Amniotic stem cell (primary cell): ENCODE measurements at places on chromosomes 5 and 9.

DNA sequence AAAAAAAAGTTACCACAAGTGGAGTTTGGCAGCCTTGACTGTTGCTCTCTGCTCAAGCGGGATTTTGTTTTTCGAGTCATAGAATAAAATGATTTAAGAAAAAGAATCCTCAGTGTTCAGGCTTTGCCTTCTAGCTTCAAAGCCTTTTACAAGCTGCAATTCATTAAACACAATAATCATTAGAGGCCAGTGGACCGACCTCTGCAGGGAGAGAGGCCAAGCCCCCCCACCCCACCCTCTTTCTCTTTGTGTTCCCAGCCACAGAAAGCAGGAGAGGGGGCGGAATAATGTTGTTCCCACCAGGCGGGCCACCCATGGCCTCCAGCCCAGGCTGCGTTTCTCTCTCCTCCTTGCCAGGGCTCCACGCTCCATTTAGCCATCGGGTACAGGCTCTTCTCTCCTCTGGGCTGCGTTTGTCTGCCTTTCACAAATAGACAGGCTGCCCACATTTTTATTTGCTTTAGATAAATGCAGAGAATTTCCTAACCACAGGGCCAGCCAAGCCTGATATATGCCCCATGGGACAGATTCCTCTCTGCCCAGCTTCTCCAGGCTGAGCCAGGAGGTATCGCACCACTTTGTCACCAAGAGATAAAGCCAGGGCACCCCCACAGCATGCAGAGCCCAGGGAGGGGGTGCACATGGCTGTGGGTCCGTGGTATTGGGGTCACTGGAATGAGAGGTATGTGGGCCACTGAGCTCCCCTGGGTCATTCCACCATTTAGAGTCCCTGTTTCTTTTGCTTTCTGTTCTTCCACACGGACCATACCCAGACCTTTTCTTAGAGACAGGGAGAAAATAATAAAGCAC, 318.8 kb downstream of the PIK3R1 start:
- no peak for DNase-seq

GRCh38 chr5:20128343-20128742, 140.3 kb upstream of the CDH18 start:
- no peak for DNase-seq

- no peak for DNase-seq
Observed at GRCh38 chr5:10989577-10990263, 228.7 kb upstream of the DAP start.

DNA sequence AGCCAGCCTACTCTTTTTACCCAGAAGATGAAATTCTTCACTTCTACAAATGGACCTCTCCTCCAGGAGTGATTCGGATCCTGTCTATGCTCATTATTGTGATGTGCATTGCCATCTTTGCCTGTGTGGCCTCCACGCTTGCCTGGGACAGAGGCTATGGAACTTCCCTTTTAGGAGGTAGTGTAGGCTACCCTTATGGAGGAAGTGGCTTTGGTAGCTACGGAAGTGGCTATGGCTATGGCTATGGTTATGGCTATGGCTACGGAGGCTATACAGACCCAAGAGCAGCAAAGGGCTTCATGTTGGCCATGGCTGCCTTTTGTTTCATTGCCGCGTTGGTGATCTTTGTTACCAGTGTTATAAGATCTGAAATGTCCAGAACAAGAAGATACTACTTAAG, 16.6 kb downstream of the OCLN start:
- DNase-seq: no peak

- DNase-seq: no peak
Observed at GRCh38 chr9:92608241-92608908, 61.6 kb downstream of the IPPK start.

DNA sequence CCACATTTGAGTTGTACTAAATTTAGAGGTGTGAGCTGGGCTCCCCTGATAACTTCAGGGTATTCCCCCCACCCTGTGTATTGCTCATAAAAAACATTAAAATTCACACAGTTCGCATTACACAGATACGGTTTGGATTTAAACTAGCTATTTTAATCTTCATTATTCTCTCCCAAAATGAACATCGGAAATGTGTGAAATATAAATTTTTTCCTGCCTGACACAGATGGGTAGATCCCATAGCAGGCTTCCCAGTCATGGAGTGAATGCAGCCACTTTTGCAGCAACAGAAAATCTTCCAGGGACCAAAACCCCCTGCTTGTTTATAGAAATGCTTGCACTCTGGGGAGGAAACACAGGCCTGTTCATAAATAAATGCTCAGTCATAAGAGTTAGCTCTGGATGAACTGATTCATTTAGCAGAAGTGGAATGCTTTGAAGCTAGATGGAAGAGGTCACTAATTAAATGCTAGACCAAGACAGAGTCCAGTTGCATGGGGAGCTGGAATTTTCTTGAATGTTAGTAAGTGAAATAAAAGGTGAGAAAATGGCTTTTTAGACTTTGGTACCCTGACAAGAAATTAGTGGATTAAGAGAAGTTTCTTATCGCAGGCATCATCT, 115.6 kb downstream of the PDE8B start:
- no peak for DNase-seq

- DNase-seq: no peak
Observed at GRCh38 chr9:108681851-108682590, 173.8 kb downstream of the ACTL7B start.

DNA sequence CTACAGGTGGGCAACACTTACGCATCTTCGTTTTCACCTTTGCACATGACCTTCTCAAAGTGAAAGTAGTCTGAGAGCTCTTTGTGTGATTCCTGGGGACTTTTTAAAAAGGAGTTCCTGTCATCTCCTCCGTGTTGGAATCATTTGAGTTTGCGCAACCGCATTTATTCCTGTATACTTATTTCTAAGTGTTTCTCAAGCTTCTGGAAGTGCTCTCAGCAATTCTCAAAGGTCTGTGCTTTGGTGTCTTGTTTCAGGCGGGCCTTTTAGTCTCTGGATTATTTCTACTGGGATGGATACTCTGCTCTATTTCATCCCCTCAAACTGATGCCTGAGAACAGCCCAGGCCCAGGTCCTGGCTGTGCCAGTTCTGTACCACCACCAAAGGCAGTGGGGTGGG, 226.5 kb upstream of the TUT7 start:
- no peak for DNase-seq

GRCh38 chr5:168307925-168308584, 16.6 kb downstream of the WWC1 start:
- DNase-seq: no peak
